NCI-H1417 treated with DMSO at 0.1 percent for 48 hours (cell line): ENCODE measurements at places on chromosomes 5 and 9.

- DNase-seq = peak; percentile 13
Observed at GRCh38 chr9:111959468-111960359, 63.1 kb downstream of the UGCG start.

- no peak for DNase-seq
Observed at GRCh38 chr9:128469070-128469469, 13.3 kb downstream of the ODF2 start.

GRCh38 chr9:92254381-92255337, 38.8 kb downstream of the IARS1 start:
- no peak for DNase-seq

- DNase-seq = no peak
Observed at GRCh38 chr9:135198586-135199285, 111.3 kb downstream of the OLFM1 start.

GRCh38 chr9:30913331-30913730, 1471.1 kb upstream of the ACO1 start:
- DNase-seq = no peak

DNA sequence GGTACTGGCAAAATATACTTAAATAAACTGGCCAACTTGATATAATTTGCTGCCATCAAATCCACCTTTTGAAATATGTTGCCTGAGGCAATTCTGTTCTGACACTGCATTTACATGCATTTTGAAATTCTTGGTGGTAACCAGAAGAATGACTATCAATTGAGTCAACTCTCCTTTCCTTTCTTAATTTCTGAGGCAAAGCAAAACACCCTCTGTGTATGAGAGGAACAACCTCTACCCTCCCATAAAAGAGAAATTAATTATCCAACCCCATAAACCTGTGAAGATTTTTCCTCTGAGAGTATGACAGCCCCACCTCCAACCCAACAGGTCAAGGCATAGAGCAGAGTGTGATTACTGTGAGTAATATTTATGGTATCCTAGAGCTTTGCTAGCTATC, 286.8 kb downstream of the NR2F1-AS1 start:
- DNase-seq = no peak

DNA sequence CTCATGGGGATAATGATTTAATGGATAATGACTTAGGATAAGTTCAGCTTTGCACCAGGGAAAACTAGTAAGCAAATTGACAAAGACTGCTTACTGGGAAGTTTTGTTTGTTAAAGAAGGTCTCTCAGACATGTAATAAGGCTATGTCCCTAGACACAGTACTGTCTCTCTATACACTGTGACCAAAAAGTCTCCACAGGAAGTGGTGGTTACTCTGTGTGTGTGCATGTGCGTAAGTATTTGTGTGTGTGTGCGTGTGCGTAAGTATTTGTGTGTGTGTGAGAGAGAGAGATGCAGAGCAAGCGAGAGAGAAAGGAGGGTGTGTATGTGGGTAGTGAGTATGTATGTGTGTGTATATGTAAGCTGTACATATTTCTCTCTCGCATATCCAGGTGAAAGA, 229.6 kb downstream of the GLIS3 start:
- DNase-seq = no peak

DNA sequence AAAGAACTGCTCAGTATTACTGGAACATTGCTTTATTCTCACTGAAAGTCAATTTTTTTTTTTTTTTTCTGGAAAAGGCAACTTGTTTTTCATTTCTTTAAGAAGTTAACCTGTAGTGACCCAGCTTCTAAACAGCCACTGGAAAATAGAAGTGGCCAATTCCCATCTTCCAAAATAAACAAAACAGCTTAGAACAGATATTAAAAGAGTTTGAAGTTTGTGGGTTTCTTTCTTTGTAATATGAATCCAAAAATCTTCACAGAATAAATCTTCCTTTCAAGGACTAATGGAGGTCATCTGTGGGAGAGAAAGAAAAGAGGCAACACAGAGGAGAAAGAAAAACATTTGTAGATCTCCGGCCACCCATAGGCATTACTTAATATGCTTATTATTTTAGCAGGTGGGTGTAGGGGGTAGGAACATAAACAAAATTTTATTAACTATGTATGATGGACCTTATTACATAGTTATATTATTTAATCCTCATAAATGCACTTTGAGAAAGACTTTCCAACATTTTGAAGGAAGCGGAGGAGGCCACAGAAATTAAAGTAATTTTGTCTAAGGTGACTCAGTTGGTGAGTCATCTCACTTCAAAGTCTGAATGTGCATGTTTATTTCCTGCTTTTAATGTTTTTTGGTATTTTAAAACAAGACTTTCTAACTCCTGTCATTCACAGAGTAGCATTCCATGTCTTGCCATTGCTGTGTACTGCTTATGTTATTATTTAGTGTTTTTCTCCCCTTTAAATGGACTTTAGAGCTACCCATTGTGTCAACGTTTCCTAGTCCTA, 1791.8 kb upstream of the WWC1 start:
- no peak for DNase-seq

GRCh38 chr5:1181451-1182359, 19.7 kb upstream of the SLC6A19 start:
- no peak for DNase-seq

DNA sequence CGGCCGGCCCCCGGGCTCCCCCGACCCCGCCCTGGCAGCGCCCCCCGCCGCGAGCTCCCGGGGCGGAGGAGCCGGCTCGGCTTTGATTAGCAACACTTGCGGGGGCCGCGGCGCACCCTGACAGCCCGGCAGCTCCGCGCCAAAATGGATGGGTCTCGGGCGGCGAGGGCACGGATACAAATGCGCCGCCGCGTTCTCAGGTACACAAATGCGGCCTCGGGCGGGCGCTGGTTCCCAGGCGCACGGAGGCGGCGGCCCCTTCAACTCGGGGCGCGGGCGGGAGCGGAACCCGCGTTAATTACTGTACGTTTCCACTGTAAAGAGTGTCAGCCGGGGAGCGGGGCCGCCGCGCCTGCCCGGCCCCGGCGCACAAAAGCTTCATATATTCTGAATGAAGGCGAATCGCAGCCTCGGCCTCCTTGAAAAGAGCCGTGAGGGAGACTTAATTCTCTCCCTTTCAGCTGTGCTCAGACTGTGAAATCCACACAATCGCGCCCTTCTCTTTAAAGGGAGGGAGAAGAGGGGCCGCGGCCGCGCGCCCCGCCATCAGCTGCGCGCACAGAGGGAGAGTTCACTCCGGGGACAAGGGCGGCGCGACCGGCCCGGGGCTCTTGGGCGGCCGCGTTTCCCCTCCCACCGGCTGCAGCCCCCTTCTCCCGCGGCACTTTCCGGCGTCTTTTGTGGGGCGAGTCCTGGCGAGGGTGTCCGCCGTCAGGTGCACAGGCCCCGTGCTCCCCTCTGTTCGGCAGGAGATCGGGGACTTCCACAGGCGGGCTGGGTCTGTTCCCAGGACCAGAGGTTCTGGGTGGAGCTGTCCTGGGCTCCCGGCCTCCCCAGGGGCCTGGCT, 27.0 kb downstream of the MSX2 start:
- no peak for DNase-seq

DNA sequence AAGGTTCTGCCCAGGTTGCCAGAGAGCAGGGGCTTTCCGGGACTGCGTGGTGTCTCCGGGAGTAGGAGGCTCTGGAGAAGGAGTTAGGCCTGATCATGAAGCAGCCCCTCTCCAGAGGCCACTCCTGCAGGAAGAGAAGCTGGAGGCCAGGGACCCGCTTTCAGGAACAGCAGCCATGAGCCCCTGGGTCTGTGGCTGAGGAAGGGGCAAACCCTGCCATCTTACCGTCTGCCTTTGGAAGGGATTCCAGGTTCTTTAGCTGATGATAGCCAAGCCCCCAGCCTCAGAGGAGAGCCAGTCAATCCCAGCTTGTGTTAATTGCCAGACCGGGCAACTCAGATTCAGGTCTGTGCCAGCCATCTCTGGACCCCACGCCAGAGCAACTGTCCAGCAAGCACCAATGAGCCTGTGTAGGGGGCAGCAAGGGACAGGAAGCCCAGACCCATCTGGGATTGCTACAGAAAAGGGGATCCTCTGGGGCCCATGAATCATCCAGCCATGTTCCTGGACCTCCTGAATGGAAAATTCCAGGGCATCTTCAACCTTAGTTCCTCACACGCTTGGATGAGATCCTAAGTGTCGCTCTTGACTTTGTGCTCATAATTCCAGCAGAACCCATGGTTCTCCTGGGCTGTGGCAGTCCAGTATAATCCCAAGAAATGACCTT, 42.7 kb upstream of the MVB12B start:
- no peak for DNase-seq
